Chondrocyte (in vitro differentiated cells): ENCODE measurements at places on chromosomes 3 and 15.

GRCh38 chr15:67820992-67821783 lies 4.1 kb upstream of the SKOR1 start:
- DNase-seq: peak; percentile 94

GRCh38 chr15:70509282-70509662 lies 254.1 kb downstream of the UACA start:
- DNase-seq: no peak

GRCh38 chr3:4408958-4409357 lies 58.1 kb downstream of the SUMF1 start:
- DNase-seq: no peak

DNA sequence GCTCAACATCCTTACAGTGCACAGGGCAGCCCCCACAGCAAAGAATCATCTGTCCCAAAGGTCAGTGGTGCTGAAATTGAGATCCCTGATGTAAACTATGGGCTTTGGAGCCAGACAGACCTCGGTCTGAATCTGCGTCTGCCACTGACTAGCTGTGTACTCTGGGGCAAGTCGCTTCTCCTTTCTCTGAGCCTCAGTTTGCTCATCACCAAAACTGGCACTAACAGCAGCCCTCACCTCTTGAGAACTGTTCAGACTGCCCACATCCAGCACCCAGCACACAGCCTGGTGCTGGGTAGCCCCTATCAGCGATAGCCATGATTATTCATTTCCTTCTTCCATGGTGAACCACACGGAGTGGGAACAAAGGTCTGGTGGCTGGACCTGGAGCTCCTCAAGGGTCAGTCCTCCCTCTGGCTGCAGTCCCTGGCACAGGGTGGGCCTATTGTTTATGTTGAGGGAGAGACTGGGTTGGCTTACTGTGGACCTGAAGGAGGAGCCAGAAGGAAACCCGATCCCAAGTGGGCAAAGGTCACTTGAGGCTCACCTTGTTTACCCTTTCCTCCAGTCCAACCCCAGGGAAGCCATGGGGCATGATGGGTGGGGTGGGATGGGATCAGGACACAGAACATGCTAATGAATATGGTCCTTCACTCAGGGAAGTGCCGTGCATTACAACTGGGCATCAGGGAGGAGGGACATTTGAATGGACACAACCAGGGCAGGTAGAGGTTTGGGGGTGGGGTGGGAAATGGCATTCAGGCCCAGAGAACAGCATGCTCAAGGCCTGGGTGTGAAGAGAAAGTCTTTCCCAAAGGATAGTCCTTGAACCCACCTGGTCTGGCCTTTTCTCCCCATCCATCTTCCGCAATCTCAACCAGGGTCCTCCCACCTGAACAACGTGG lies 1.6 kb upstream of the PRKCD start:
- no peak for DNase-seq

DNA sequence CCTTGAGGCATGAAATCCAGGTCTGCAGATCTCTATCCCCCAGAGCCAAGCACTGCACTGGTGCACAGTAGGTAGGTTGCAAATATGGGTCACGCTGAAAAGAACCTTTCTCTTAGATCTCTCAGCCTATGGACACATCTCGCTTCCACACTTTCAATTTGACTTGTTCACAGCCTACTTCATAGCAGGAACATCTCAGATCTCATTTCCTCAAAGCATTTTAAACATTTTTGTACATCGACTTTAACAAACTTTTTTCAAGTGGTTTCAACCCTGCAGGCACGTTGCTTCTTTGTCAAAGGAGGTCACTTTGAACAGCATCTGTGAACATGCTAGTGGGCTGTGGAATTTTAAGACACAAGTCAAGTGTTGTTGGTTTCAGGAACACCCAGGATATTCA lies 76.0 kb downstream of the SLC12A8 start:
- DNase-seq: no peak

GRCh38 chr3:78742491-78742890 lies 1025.3 kb downstream of the ROBO1 start:
- no peak for DNase-seq

GRCh38 chr3:18442756-18443664 lies 17.9 kb upstream of the SATB1 start:
- DNase-seq: no peak

GRCh38 chr3:167350245-167350862 lies 29.7 kb downstream of the ZBBX start:
- no peak for DNase-seq

GRCh38 chr3:160260587-160261270 lies 35.5 kb downstream of the C3orf80 start:
- DNase-seq: no peak

DNA sequence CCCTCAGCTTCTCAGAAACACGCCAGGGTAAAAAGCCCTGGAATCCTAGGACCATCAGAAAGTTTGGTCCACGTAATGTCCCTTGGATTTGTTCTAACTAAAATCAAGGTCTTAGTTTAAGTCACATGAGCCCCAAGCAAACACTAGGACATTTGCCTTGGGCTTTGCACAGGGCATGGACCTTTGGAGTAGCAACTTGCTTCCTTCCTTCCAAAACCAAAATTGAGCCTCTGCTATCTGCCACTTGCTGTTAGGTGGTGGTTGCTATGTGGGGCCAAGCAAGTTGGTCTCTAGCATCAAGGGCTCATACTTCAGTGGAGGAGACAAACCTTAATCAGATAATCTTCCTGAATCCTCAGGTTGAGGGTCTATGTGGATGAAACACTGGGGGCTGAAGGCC lies 4.0 kb upstream of the DAG1 start:
- no peak for DNase-seq

DNA sequence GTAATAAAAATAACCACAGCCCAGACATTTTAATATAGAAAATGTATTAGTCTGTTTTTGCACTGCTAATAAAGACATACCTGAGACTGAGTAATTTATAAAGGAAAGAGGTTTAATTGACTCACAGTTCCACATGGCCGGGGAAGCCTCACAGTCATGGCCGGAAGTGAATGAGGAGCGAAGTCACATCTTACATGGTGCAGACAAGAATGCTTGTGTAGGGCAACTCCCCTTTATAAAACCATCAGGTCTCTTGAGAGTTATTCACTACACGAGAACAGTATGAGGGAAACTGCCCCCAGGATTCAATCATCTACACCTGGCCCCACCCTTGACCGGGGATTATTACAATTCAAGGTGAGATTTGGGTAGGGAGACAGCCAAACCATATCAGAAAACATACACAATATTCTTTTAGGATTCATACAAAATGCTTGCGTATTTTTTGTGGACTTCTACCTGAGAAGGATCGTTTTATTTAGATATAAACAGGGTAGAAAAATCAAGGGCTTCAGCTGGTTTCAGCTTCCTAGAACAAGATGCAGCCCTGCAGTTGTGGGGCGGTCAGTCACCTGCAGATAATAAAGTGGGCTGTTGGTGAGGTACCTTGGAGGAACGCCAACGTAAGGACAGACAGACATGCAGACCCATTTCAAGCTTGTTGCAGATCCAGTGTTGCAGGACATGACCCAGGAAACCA lies 101.9 kb downstream of the TNIK start:
- DNase-seq: no peak

GRCh38 chr3:101861212-101861788 lies 12.0 kb downstream of the NFKBIZ start:
- DNase-seq: no peak

- no peak for DNase-seq
Observed at GRCh38 chr15:75211436-75212199, 9.9 kb downstream of the C15orf39 start.

GRCh38 chr3:131174752-131175151 lies 148.1 kb downstream of the NEK11 start:
- no peak for DNase-seq
